ENCODE measurements at places on chromosomes 2 and 18. TPM values are rescaled to one million over a fixed set of nuclear protein-coding genes. Genes with fewer than 3 reads are reported as not detected.

- peaks cover 17% of the 10 kb centered on the region for H3K36me3 ChIP-seq
- no peak overlapping the region for H3K27ac ChIP-seq
- peaks cover 2% of the 10 kb centered on the region for H3K4me1 ChIP-seq
- DNase-seq, result no peak
- H3K27me3 ChIP-seq, result no peaks in the 10 kb centered on the region
Observed at GRCh38 chr2:75517547-75518230, 43.0 kb downstream of the EVA1A start.

DNA sequence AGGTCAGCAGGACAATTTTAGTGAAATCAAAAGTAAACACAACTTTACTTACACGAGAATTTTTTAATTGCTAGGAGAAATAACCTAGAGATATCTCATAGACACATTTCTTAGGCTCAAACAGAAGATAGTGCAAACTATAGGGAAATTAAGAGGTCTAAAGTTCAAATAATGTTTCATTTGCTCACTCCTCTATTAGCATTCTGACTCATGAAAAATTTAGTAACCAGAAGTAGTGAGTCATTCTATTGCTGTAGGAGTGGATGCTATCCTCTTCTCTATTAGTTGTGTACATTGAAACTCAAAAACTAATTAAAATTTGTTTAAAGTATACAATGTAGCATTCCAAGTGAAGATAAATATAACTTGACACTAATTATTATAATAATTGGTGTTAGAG lies 908.3 kb upstream of the TMEFF2 start:
- no peaks in the 10 kb centered on the region for H3K4me1 ChIP-seq
- no peak overlapping the region for H3K4me3 ChIP-seq
- H3K36me3 ChIP-seq, result no peaks in the 10 kb centered on the region
- no peak for DNase-seq
- H3K27me3 ChIP-seq, result no peaks in the 10 kb centered on the region

- no peak overlapping the region for H3K4me3 ChIP-seq
- H3K27me3 ChIP-seq, result no peaks in the 10 kb centered on the region
- no peaks in the 10 kb centered on the region for H3K36me3 ChIP-seq
- H3K4me1 ChIP-seq, result peaks cover 25% of the 10 kb centered on the region
Observed at GRCh38 chr18:22433956-22434355, 16.2 kb upstream of the CTAGE1 start.

DNA sequence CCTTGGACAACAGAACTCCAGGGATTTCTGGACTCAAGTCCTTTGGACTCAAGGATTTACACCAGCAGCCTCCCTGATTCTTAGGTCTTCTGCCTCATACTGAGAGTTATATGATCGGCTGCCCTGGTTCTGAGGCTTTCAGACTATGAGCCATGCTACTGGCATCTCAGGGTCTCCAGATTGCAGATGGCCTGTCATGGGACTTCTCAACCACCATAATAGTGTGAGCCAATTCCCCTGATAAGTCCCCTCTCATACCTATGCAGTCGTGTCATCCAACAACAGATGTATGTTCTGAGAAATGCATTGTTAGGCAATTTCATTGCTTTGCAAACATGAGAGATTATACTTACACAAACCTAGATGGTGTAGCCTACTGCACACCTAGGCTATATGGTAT lies 61.4 kb upstream of the MSTN start:
- H3K36me3 ChIP-seq, result no peaks in the 10 kb centered on the region
- DNase-seq, result no peak
- no peaks in the 10 kb centered on the region for H3K27me3 ChIP-seq
- H3K27ac ChIP-seq, result no peak overlapping the region

DNA sequence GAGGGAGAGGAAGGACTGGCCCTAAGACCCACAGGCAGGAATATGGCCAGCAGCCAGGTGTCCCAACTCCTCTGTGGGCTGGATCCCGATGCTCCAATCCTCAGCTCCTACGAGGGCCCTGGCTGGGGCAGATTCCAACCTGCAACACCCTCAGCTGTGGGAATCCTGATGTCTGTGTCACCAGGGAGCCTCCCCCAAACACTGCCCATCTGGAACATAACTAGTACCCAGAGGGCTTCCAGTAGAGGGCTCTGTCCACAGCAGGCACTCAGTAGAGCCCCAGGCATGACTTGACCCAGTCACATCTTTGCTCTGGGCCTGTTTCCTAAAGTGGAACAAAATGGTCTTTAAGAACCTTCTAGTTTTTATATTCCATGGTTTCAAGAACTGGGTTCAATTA lies 20.6 kb upstream of the LOXHD1 start:
- no peaks in the 10 kb centered on the region for H3K36me3 ChIP-seq
- no peaks in the 10 kb centered on the region for H3K27me3 ChIP-seq
- H3K27ac ChIP-seq, result no peak overlapping the region
- DNase-seq, result no peak
- H3K4me3 ChIP-seq, result no peak overlapping the region

DNA sequence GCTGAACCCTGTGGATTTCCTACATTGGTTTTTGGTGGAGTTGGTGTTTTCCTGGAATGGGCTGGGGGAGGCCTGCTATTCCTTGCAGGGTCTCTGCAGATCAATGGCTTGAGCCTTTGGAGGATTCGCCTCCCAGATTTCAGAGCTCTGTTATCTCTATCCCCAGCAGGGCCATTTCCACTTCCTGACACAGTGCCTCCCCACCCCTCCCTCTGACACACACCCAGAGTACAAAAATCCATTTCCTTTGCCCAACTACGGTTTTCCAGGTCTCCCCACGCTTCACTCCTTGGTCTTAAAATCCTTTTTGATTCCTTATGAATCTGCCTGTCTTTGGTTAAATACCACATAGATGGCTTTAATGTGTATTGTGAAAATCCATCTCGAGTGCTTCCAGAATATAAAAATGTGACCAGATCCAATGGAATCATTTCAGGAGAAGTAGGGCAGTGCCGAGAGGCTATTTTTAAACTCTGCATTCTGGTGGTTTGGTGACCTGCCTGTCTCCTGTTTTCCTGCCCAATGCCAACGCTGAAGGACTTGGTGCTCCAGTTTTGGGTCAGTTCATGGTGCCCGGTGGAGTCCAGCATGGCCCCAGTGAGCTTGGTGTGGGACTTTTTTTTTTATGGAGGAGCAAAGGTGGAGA lies 60.9 kb downstream of the ARL4C start:
- H3K36me3 ChIP-seq, result no peaks in the 10 kb centered on the region
- peaks cover 11% of the 10 kb centered on the region for H3K4me1 ChIP-seq
- no peaks in the 10 kb centered on the region for H3K27me3 ChIP-seq
- H3K4me3 ChIP-seq, result no peak overlapping the region
- peak overlapping the region; percentile 2 for H3K27ac ChIP-seq

DNA sequence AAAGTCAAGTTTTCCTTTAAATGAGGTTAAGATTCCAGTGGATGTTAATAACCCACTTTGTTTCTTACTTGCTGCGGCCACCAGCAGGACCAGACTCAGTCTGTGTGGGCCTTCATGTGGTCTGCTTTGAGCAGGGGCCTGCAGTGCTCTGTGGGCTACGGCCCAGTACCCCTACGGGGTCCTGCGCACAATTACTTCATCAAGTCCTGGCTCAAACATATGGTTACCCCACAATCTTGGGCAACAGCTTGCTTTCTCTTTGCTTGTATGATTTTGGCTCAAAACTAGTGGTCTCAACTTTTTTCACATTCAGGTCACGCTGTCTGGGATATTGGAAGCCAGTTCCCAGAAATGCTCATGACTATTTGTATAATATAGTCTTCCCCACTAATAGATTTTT lies 64.2 kb downstream of the PTPN2 start:
- H3K36me3 ChIP-seq, result no peaks in the 10 kb centered on the region
- H3K27ac ChIP-seq, result no peak overlapping the region
- no peak for DNase-seq
- H3K4me3 ChIP-seq, result no peak overlapping the region
- H3K4me1 ChIP-seq, result no peaks in the 10 kb centered on the region

DNA sequence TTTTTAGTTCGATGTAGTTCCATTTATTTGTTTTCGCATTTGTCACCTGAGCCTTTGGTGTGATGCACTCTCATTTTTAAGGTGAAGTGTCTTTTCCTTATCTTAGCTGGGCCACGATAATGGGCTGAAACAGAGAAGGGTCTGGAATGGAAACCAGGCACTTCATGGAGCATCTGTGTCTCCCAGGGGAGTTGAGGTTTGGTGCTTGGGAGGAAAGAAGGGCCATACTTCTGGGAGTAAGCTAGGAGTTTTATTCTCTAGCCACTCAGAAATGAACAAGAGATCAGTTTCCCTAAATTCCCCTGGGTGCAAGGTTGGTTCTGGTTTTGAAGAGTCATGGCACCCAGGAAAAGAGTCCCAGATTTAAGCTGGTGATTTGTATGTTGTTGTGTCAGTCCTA lies 179.4 kb upstream of the CXCR4 start:
- DNase-seq, result no peak
- H3K27ac ChIP-seq, result no peak overlapping the region
- H3K36me3 ChIP-seq, result no peaks in the 10 kb centered on the region
- no peak overlapping the region for H3K4me3 ChIP-seq

DNA sequence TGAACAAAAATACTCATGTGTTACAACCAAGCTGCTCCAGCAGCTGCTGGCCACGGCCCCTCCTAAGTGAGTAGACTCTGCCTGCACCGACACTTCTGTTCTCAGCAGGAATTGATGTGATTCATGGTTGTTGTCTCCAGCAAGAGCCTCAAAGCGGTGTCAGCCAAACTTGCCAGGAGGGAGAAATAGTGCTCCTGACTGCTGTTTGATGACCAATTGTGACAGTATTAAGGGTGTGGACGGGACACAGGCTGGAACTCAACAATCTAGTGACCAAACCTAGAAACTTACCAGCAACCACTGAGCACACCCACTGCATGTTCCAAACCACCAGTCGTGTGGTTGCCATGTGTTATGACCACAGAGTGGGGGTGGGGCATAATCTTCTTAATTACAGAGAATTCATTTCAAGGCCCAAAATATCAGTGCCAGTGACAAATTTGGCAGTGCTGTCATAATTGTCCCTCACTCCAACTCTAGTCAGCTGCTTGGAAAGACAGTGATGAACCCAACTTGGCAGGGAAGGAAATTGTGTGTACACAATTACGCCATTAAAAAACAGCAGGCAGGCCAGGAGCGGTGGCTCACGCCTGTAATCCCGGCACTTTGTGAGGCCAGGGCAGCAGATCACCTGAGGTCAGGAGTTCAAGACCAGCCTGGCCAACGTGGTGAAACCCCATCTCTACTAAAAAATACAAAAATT lies 30.4 kb downstream of the FBLN7 start:
- peaks cover 7% of the 10 kb centered on the region for H3K4me1 ChIP-seq
- DNase-seq, result no peak
- H3K27ac ChIP-seq, result no peak overlapping the region
- no peaks in the 10 kb centered on the region for H3K27me3 ChIP-seq
- H3K36me3 ChIP-seq, result no peaks in the 10 kb centered on the region

- H3K27ac ChIP-seq, result peak overlapping the region; percentile 54
- H3K4me3 ChIP-seq, result peak overlapping the region; percentile 81
- DNase-seq, result peak; percentile 45
Observed at GRCh38 chr2:218217360-218218267, 625 bp downstream of the ARPC2 start.

DNA sequence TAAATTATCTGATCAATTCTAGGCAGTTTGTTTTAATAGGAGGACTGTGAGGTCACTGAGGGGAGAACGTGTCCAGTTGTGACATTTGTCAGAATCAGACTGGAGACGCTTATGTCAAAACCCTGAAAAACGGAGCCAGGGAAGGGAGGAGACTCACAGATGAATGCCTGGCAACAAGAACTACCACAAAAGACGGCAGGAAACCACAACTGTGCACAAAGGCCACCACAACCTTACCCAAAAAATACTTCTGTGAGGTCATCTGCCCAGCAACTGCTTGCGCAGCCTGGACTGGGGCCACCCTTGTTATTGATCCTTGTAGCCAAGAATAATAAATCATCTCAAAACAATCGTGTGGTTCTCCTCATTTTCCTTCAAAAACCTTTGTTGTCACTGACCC lies 173.0 kb upstream of the ALKAL2 start:
- no peaks in the 10 kb centered on the region for H3K4me1 ChIP-seq
- H3K27ac ChIP-seq, result no peak overlapping the region
- no peak overlapping the region for H3K4me3 ChIP-seq
- no peaks in the 10 kb centered on the region for H3K36me3 ChIP-seq
- DNase-seq, result no peak

DNA sequence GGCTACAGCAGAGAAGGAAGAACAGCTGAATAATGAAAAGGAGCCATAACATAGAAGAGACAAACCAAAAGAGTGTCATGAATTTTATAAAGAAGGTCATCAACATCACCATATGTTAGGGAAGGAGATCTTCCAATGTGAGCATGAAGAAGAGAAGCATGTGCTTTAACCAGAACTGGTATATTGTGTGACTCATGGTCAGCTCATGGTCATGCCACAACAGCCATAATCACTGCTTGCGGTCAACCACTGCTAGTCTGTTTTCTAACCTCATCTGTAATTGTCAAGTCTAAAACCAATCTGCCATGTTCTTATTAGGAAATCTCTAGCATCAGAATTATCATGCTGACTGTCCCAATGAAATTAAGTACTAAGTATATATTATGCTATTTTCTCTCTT lies 204.1 kb upstream of the VRK2 start:
- H3K4me3 ChIP-seq, result no peak overlapping the region
- no peaks in the 10 kb centered on the region for H3K36me3 ChIP-seq
- no peak overlapping the region for H3K27ac ChIP-seq
- H3K27me3 ChIP-seq, result peaks cover 2% of the 10 kb centered on the region
- no peak for DNase-seq
- no peaks in the 10 kb centered on the region for H3K4me1 ChIP-seq

DNA sequence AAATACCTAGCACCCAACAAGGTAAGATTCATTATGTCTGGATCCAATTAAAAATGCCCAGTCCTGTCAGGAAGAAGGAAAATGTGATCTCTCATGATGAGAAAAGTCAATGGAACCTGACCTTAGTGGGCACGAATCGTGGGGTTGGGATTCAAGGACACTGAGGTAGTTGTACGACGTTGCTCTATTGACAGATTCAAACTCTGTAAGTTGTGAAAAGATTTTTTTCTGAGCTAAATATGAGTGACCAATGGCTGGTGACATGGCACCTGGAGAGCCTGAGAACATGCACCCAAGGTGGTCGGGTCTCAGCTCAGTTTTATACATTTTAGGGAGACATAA lies 148.2 kb downstream of the NDUFA10 start:
- DNase-seq, result no peak
- no peak overlapping the region for H3K4me3 ChIP-seq
- no peaks in the 10 kb centered on the region for H3K27me3 ChIP-seq
- H3K36me3 ChIP-seq, result no peaks in the 10 kb centered on the region
- H3K27ac ChIP-seq, result no peak overlapping the region

NR4A2 gene
- total RNA-seq, result 1.0 TPM

SP110 gene
- total RNA-seq, result 11.6 TPM

CDH19 gene
- not detected for total RNA-seq

AQP4 gene
- not detected for total RNA-seq

CYTIP gene
- not detected for total RNA-seq

TTN gene
- total RNA-seq, result 0.49 TPM

CROCC2 gene
- total RNA-seq, result not detected

OSR1 gene
- total RNA-seq, result not detected
